Amniotic stem cell (primary cell): ENCODE measurements at places on chromosomes 7 and 10.

- DNase-seq: no peak
Measured at GRCh38 chr7:26346611-26347203, 55.0 kb downstream of the SNX10 start.

GRCh38 chr10:96830511-96831199, 1.4 kb upstream of the LCOR start:
- no peak for DNase-seq

DNA sequence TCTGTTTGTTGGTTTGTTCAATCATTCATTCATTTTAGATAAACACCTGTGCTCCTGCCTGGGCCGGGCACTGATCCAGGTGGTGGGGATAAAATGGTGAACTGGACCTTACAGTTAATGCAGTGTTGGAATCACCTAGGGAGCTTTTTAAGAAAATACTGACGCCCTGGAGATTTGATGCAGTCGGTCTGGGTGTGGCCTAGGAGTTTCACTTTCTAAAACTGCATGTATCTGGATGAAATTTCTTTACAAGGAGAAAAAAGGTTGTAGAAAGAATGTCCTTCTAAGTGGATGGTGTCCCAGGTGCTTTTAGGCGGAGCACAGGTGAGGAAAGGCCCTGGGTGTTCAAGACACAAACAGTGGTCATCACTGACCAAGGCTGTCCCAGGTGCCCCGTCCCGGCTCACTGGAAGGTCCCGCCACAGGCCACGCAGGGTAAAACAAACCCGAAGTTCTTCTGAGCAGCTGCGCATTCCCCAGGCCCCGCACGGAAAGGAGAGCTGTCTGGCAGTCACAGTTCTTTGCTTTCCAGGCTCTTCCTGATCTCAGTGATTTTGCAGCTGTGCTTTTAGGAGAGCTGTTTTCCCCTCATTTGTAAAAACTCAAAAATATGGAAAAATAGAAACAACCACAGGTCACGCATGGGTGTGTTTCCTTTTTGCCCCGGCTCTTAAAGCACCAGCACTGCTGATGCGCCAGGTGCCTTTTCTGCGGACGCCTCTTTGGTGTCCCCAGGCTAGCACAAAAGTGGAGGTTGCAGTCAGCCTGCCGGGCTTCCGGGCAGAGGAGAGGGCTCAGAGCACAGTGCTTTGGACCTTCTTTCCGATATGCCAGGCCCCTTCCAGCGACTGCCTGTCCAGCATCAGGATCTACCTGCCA, 161.9 kb downstream of the GRK5 start:
- no peak for DNase-seq

DNA sequence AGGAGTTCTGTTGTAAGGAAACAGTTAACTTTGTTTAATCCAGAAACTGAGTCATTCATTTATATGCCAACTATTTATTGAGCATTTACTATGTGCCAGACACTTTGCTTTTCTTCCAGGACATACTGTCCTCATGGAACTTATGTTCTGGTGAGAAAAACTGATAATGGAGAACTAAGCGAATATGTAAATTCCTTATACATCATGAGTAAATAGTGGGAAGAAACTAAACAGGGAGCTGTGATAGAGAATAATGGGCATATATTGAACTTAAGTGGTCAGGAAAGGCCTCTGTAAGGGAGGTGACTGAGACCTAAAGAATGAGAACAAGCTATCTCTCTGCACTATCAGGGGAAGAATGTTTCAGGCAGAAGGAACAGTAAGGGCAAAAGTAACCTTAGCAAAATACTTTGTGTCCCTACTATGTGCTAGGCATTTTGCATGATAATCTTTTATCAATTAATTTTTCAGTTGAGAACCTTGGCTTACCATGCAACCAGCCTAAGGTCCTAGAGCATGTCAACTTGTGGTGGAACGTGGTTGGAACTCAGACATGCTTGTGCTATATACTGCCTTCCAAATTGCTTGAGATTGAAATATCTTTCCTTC, 45.4 kb downstream of the ST7 start:
- no peak for DNase-seq

- no peak for DNase-seq
Measured at GRCh38 chr10:59434463-59435321, 72.3 kb upstream of the FAM13C start.

DNA sequence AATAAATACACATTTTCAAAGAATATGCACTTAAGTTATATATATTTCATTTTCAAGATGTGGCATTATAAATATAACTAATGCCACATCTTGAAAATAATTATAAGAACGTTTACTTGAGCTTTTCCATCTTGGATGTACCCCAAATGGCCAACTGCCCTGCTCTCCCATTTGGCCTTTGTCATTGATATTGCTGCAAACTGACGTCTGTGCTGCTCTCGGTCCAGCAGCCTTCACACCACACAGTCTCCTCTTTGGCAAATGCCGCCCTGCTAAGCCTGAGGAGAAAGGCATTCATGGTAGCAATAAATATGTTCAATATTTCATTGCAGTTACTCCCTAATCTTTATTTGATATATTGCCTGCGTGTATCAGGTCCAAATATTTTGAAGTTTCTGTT, 384.6 kb upstream of the ADARB2 start:
- no peak for DNase-seq

- DNase-seq: no peak
Measured at GRCh38 chr7:69467826-69468225, 130.4 kb upstream of the AUTS2 start.

DNA sequence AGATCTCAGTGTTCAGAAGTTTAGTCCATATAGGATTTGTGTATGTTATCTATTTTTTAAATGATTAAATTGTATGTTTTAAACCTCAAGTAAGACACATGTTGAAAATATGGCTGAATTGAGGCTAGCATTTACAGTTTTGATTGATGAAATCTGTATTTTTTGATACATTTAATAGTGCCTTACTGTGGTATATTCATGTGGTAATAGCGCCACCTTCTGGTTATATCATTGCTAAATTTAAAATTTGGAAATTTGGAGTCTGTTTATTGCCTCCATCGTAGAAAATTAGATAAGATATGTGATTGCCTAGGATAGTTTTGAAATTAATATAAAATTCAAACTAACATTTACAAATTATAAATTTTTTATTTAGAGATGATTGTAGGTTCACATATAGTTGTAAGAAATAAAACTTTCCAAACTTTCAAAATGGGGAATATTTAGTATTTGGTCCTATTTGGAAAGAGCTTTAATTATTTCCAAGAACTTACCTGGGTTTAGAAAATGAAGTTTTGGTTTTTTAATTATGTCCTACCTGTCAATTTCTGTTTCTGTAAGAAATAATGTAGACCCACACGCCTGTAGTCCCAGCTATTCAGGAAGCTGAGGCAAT, 19.1 kb upstream of the ARMS2 start:
- DNase-seq: no peak

DNA sequence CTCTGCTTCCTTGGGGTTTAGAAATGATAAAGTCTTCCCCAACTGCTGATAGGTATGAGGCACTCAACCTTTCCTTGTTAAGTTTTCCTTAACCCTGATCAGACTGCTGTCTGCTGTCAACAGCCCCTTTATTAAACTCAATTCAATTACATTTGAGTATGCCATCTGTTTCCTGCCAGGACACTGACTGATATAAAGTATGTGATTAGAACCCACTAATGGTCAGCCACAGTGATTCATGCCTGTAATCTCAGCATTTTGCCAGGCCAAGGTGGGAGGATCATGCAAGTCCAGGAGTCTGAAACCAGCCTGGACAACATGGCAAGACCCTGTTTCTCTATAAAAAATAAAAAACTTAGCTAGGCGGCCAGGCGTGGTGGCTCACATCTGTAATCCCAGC, 18.1 kb downstream of the BAZ1B start:
- no peak for DNase-seq

- no peak for DNase-seq
Measured at GRCh38 chr10:1544929-1545328, 192.4 kb downstream of the ADARB2 start.

DNA sequence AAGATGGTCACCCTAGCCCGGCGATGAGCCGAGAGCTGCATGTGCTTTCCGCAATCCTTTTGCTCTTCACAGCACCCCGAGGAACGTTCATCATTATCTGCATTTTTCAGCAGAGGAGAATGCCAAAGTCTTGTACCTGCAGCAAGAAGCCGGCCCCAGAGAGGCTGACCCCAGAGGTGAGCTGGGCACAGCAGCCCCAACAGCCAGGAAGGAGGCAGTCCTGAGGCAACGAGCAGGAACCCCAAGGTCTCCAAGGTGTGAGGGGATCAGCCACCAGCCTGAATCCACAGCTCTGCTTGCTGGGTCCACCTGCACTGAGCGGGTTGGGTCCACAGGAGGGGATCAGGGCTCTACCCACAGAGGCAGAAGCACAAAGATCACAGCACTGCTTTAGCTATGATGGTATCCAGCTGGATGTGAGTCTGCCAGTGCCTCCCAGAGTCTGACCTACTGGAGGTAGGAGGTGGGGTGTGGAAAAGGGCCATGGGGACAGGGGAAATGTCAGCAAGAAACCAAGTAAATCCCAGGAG, 16.8 kb upstream of the GDF10 start:
- no peak for DNase-seq

GRCh38 chr7:94111009-94111408, 106.9 kb upstream of the BET1 start:
- no peak for DNase-seq

DNA sequence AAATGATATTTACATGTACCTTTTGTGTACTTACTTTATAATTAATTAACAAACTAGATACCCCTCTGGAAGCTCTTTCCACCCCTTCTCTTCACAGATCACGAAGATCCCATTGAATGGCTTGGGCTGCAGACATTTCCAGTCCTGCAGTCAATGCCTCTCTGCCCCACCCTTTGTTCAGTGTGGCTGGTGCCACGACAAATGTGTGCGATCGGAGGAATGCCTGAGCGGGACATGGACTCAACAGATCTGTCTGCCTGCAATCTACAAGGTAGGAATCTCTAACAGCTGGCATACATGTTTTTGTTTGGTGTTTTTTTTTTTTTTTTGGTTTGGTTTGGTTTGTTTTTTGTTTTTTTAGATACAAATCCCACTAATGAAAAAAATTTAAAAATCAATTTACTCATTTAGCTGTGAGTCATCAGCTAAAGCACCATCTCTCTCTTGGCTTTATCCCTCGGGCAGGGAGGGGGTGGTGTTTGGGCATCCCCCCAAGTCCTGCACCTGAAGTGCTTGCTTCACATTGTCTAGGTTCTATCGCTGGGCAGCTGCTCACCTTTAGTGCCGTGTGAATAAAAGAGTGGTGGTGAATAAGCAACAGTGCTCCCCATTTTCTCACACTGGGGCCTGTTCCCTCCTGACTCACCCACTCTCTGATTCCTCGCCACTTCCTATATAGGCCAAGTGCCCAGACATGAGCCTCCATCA, 68.9 kb downstream of the MET start:
- no peak for DNase-seq

- no peak for DNase-seq
Measured at GRCh38 chr10:3169673-3170072, 2.9 kb downstream of the PITRM1 start.

GRCh38 chr7:148587076-148587475, 3.5 kb upstream of the C7orf33 start:
- DNase-seq: no peak

DNA sequence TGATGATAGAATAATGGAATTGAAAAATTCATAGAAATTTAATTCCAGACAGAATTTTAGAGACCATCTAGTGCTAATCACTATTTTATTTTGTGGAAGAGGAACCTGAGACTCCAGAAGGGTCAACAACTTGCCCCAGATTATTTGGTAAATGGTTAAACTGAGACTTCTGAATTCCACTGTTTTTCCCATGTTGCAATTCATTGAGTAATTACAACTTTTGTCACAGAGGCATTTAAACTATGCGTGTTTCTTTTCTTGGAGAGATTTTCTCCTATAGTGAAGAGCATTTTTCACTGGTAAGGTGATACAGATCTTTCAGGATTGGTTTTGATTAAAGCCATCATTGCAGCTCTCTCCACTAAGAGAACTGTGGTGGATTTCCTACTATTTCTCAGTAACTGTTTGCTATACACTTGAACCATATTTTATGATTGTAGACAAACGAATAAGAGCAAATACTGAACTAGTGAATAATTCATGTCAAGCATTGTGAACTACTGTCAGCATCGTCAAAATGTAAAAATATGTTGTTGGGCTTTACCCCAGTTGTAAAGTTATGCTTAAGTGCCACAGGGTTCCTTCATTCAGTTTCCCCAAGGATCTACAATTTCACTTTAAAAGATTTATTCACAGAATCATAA, 26.5 kb downstream of the LRGUK start:
- no peak for DNase-seq

DNA sequence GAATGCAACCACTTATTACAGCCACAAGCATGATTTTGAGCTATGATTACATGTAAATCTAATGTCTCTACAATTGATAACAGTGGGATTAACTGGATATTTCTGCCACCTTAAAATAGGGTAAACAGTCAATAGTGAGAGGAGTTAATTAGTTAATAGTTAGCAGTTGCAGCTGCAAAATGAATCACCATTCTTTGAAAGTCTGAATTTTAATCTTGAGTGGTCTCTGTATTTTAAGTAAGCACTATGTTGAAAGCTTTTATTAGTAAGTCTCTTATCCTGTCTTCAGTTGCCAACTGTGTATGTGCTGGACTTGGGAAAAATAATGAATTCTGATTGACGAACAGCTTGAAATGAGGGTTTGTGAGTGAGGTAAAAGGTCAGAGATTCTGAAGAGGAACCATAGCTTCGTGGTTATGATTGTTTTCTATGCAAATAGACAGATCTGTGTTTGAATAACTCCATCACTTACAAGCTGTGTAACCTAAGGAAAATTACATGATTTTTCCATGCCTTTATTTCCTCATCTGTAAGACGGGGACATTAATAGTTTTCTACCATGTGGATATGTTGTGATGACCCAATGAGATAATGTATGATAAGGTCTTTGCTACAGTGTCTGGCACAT, 75.2 kb downstream of the RNLS start:
- DNase-seq: no peak

DNA sequence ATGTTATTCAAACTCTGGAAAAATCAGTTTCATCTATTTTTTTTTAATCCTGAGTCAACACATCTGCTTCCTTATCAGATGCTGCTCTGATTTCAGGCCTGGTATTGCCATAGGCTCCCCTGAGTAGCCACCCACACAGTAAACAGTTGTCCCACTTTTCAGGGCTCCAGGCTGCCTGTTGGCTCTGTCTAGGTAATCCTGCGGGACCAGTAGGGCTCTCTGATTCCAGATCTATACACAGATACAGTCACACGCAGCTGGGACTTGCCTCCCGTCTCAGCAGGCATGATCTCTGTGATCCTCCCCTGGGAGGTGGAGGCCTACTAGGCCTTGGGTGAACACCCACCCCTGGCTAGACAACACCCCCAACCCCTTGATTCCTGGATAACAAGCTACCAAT, 206.1 kb downstream of the CREB5 start:
- no peak for DNase-seq

GRCh38 chr7:133625046-133625445, 372.2 kb downstream of the EXOC4 start:
- no peak for DNase-seq

DNA sequence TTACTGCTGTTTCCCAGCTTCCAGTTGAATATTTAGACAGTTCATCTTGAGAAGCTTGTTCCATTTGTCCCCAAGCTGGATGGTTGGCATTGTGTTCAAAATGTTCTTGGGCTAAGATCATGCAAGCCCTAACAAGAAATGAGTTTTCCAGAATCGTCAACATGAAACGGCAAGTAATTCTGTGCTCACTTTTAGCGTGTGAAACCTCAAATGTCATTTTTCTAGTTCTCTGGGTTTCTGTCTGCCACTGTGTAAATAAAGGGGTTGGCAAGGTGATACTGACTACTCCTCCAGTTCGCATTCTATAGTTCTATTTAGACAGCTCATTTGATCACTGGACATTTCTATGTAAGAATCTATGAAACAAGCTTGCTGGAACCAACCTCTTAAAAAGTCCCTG, 194.0 kb downstream of the AHR start:
- DNase-seq: no peak

- DNase-seq: no peak
Measured at GRCh38 chr7:78959477-78959876, 494.0 kb downstream of the MAGI2 start.
